ENCODE measurements at places on chromosomes 4 and X.

DNA sequence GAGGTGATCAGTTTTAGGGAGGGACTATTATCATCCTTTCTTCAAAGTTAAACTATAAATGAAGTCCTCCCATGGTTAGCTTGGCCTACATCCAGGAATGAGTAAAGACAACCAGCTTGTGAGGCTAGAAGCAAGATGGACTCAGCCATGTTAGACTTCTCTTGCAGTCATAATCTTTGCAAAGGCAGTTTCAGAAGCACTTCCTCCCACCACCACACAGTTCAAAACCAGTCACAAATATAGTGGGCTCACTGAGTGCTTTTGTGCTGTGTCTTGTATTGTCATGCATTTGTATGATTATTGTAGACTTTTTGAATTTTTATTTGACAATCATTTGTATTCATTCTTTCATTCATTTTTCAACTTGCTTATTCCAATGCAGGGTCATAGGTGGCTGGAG, 204.5 kb downstream of the ZNF674 start:
- DNase-seq = no peak

- no peak for DNase-seq
Observed at GRCh38 chr4:39626261-39626660, 12.4 kb downstream of the SMIM14 start.

DNA sequence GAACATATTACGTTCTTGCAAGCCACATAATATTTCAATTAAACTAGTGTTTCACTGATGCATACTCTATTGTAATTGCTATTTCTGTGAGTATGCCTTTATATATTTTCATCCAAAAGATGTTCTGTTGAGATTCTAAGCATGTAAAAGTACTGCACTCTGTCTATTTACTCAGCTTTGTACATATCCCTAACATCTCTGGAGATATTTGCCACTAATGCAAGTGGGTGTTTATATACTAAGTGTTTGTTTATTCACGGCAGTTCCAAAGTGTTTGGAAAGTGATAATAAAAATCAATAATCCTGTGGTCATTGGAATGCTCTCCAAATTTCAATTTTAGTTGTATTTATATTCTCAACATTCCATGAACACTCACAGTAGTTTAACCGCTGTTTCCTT, 1989.0 kb downstream of the C4orf33 start:
- no peak for DNase-seq

GRCh38 chr4:9771034-9771433, 10.4 kb upstream of the DRD5 start:
- DNase-seq = no peak

DNA sequence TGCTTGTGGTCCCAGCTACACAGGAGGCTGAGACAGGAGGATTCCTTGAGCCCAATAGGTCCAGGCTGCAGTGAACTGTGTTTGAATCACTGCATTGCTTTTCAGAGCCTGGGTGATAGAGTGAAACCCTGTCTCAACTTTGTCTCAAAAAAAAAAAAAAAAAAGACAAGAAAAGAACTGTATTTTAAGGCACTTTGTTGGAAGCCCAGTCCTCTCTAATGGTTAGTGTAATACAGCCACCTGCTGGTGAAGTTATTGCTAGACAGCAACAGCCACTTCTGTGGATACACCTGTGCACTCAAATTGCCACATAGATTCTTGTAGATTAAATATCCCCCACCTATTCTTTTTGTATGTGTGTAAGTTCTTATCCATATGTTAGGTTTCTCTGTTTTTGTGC, 10.1 kb upstream of the FGG start:
- peak; percentile 60 for DNase-seq

DNA sequence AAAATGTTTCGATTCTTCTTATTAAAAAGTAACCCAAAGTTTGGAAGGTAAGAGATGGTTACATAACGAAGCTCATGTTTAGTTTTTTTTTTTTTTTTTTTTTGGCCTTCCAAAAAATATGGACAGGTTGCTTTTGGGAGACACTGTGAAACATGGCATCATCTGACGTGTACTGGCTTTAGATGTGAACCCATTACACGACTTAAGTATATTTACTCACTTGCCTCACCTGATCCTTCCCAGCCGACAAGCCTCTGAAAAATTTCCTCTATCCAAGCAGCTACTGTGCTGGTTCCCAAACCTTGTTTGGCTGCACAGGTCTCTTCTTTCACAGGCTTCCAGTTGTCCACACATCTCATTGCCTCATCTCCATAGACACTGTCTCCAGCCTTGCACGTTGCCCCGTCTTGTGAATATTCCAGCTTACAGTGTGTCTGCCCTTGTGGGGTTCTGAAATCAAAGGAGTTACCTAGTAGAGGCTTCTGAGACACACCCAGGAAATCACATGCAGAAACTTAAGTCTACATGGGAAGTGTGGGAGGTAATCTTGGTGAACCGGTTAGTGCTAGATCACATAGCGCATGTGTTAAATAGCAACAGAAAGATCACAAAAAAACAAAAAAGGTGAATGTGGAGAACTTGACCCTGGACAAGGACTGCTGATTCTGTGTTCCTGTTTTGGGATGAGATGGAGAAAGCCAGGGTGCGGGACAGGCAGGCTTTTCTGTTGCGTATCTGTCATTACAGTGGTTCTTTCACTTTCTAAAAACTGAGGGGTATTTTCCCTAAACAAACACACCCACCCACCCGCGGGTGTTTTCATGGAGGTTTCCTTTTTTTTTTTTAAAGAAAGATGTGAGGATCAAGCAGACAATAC, 328.6 kb downstream of the ARHGAP10 start:
- no peak for DNase-seq

DNA sequence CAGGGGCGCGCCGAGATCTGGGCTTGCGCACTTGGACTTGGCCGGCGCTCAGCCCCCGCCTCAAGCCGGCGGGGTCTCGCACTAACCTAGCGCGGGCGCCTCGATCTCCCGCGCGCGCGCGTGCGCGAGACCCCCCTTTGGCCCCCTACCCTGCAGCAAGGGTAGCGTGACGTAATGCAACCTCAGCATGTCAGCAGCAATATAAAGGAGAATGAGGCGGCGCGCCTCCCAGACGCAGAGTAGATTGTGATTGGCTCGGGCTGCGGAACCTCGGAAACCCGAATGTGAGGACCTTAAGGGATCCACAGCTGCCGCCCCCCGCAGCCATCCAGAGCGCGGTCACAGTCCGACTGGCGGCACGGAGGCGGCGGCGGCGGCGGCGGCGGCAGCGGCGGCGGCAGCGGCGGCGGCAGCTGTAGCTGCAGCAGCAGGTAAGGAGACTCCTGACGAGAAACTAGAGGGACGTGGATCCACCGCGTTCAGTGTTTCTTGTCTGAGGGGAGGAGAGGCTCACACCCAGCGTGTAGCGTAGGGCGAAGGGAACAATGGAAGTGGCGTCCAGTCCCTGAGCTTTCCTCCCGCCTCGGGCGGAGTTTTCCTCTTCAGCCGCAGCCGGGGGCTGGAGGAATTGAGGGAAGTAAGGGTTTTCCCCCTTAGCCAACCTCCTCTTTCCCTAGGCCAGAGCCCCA, at the start of the genes SATL1 and ZNF711:
TSS of gene SATL1 (minus strand) at position 19 of the 689 bp plus-strand sequence. CDS start 134,811 bp downstream, outside the sequence.
TSS of gene ZNF711 (plus strand) at position 231 of the 689 bp plus-strand sequence. CDS start 3,582 bp downstream, outside the sequence.
- peak; percentile 95 for DNase-seq

DNA sequence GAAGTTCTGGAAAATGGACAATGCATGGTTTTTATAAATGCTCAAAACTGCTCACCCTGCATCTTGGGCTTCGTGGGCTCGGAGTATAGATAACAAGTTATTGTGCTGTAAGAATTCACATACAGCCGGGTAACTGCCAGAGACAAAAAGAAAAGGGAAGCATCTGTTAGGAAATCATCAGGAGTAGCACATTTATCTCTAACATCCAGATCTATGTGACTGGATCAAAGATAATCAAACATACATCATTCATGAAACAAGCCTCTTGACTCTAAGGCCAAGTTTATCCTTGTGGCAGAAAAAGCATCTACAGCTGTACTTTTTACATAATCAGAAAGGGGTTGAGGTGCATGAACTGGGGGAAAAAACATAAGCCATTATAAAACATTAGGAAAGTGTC, 264.2 kb downstream of the PPP3CA start:
- DNase-seq = no peak

DNA sequence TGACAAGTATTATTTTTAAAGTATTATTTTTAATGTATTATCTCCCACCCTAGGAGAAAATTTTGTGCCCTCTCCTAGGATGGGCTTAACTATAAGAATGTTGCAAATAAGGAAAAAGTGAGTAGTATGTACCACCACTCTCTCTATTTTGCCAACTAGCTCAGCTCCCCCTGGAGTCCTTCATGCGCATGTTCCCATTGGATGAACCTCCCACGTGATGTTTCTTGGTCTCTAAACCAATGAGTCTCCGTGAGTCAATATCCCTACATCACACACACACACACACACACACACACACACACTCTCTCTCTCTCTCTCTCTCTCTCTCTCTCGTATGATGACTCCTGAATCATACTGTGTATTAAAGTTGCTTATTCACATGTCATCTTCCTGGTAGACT, 129.7 kb upstream of the ZFP42 start:
- no peak for DNase-seq

GRCh38 chr4:27152703-27153102, 292.1 kb downstream of the STIM2 start:
- DNase-seq = no peak

DNA sequence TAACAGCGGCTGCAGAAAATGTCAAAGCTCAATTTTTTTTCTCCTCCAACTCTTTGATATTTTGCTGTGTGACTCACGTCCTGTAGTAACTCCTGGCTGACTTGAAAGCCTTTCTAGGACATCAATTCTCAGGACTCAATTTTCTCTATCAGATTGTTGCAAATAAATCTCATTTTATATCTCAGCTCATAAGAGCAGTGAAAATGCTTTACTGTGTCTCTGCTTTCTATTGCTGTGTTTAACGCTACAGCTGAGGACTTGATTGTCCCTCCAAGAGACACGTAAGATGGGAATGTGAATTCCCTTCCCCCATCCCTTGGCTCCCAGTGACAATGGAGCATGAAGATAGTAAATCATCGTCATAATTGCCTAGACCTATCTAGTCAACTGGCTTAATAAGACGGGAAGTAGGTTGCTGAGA, 20.5 kb upstream of the CBR4 start:
- no peak for DNase-seq
